ENCODE measurements at places on chromosomes 2 and 18. TPM values are rescaled to one million over a fixed set of nuclear protein-coding genes. Genes with fewer than 3 reads are reported as not detected.
A peak's percentile ranks its signal among the peaks of the same experiment; 100 is the strongest.

The ERFE gene
- polyA plus RNA-seq = 25.0 TPM

GRCh38 chr2:161961061-161961460 lies 113.0 kb downstream of the DPP4 start:
- no peak overlapping the region for H3K27ac ChIP-seq
- no peak overlapping the region for H3K4me3 ChIP-seq
- peak; percentile 53 for DNase-seq

GRCh38 chr2:41847744-41848441 lies 199.9 kb upstream of the PKDCC start:
- H3K27ac ChIP-seq = no peak overlapping the region
- H3K36me3 ChIP-seq = no peaks in the 10 kb centered on the region
- no peak overlapping the region for H3K4me3 ChIP-seq
- H3K27me3 ChIP-seq = peaks cover 16% of the 10 kb centered on the region
- no peaks in the 10 kb centered on the region for H3K4me1 ChIP-seq
- DNase-seq = no peak

- H3K27me3 ChIP-seq = no peaks in the 10 kb centered on the region
- H3K27ac ChIP-seq = no peak overlapping the region
- H3K4me1 ChIP-seq = peaks cover 3% of the 10 kb centered on the region
- no peaks in the 10 kb centered on the region for H3K36me3 ChIP-seq
- no peak overlapping the region for H3K4me3 ChIP-seq
Observed at GRCh38 chr2:112256654-112257053, 1.8 kb upstream of the ZC3H8 start.

The XIRP2 gene
- polyA plus RNA-seq = 121 TPM

GRCh38 chr18:8479789-8480188 lies 129.4 kb upstream of the RAB12 start:
- DNase-seq = no peak
- H3K36me3 ChIP-seq = no peaks in the 10 kb centered on the region
- H3K4me1 ChIP-seq = no peaks in the 10 kb centered on the region
- no peak overlapping the region for H3K4me3 ChIP-seq
- no peak overlapping the region for H3K27ac ChIP-seq
- peaks cover 3% of the 10 kb centered on the region for H3K27me3 ChIP-seq

DNA sequence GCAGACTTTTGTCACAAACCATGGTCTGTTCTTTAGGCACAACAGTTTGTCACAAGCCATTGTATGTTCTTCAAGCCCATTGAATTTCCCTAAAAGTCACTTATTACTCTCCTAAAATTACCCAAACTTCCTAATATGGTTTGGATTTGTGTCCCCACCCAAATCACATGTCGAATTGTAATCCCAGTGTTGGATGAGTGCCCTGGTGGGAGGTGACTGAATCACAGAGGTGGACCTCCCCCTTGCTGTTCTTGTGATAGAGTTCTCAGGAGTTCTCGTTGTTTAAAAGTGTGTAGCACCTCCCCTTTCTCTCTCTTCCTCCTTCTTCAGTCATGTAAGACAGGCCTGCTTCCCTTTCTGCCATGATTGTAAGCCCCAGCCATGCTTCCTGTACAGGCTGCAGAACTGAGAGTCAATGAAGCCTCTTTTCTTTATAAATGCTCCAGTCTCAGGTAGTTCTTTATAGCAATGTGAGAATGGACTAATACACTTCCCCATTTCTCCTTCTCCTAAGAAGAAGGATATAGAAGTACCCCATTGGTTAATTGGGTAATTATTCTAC lies 11.2 kb upstream of the GYPC start:
- no peaks in the 10 kb centered on the region for H3K27me3 ChIP-seq
- H3K27ac ChIP-seq = no peak overlapping the region
- no peak overlapping the region for H3K4me3 ChIP-seq
- no peaks in the 10 kb centered on the region for H3K4me1 ChIP-seq
- H3K36me3 ChIP-seq = no peaks in the 10 kb centered on the region

GRCh38 chr18:10465174-10465939 lies 10.9 kb downstream of the APCDD1 start:
- H3K4me1 ChIP-seq = no peaks in the 10 kb centered on the region
- H3K36me3 ChIP-seq = no peaks in the 10 kb centered on the region
- DNase-seq = no peak

GRCh38 chr18:13112982-13113381 lies 105.6 kb upstream of the LDLRAD4 start:
- H3K27me3 ChIP-seq = no peaks in the 10 kb centered on the region
- H3K4me3 ChIP-seq = no peak overlapping the region
- peaks cover 32% of the 10 kb centered on the region for H3K36me3 ChIP-seq
- H3K27ac ChIP-seq = no peak overlapping the region
- no peaks in the 10 kb centered on the region for H3K4me1 ChIP-seq

GRCh38 chr2:182631299-182631698 lies 84.8 kb upstream of the DNAJC10 start:
- H3K4me1 ChIP-seq = no peaks in the 10 kb centered on the region
- H3K27me3 ChIP-seq = no peaks in the 10 kb centered on the region
- H3K27ac ChIP-seq = no peak overlapping the region
- H3K4me3 ChIP-seq = no peak overlapping the region
- H3K36me3 ChIP-seq = no peaks in the 10 kb centered on the region

DNA sequence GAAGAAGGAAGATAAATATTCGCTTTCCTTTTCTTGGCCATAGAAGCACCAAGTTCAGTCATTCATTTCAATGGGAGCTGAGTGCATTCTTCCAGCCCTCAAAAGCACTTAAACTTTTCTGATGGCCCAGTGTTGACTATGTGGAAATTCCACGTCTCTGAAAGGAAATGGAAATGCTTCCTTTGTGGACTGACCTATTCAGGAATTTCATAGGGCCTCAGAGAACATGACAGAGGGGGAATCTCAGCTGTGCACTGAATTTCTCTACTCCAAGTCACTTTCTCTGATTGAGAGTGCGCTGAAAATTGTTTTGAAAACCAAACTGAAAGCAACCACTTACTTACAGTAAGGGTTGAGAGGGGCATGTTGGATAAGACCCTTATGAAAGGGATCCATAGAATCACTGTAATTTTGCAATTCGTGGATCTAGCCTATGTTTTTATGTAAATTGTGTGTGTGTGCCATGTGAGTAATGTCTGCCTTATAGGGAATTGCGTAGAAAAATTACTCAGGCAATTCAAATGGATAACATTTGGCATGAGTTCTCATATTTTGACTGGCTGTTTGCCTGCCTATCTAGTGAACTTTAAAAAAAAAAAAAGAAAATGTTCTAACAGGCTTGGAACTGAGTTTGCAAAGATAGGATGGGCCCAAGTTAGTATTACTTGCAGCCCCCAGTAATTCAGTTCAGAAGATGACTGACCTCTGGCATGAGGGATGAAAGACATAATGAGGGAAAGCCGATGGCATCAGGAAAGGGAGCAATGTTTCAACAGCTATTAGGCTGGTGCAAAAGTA lies 437.0 kb downstream of the PTPRM start:
- H3K27me3 ChIP-seq = no peaks in the 10 kb centered on the region
- H3K4me3 ChIP-seq = no peak overlapping the region
- no peak overlapping the region for H3K27ac ChIP-seq
- H3K4me1 ChIP-seq = no peaks in the 10 kb centered on the region
- peak; percentile 62 for DNase-seq

The RIF1 gene
- 52.3 TPM for polyA plus RNA-seq

DNA sequence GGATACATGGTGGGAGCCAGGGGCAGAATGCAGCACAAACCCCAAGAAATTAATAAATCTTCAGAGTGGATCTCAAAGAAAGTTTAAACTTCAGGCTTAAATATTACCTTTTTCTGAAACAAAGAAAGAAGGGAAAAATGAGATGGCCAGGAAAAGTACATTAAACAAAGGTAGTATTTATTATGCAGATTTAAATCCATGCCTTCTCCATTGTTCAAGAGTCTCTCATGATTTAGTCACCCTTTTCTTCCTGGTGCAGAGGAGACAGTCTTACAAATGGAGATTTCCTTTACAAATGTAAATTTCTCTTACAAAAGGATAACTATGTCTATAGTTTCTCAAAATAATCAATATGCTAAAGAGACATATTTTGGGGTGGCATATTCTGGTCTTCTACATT lies 33.4 kb upstream of the PPM1B start:
- H3K4me3 ChIP-seq = no peak overlapping the region
- DNase-seq = no peak
- no peaks in the 10 kb centered on the region for H3K27me3 ChIP-seq
- no peaks in the 10 kb centered on the region for H3K36me3 ChIP-seq

DNA sequence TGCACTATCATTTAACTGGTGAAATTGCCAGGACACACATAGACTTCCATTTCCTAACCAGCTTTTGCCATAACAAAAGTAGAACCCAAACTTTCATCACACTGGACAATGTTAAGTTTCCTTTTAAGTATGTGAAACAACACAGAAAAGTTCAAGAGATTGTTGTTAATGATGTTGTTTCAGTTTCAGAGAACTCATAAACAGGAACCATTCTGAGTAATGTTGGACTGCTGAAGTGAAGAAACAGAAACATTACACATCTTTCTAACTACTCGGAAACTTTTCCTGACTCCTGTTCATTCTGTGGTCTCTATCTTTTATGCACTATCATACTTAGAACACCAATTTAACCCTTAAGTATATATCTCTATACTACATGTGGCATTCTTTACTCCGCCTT lies 179.2 kb downstream of the RIT2 start:
- H3K27me3 ChIP-seq = no peaks in the 10 kb centered on the region
- H3K4me3 ChIP-seq = no peak overlapping the region
- no peak for DNase-seq
- H3K36me3 ChIP-seq = no peaks in the 10 kb centered on the region
- H3K4me1 ChIP-seq = no peaks in the 10 kb centered on the region

The GKN2 gene
- not detected for polyA plus RNA-seq

GRCh38 chr2:178819147-178819875 lies 12.1 kb upstream of the TTN start:
- no peaks in the 10 kb centered on the region for H3K27me3 ChIP-seq
- H3K4me3 ChIP-seq = no peak overlapping the region
- H3K27ac ChIP-seq = no peak overlapping the region

DNA sequence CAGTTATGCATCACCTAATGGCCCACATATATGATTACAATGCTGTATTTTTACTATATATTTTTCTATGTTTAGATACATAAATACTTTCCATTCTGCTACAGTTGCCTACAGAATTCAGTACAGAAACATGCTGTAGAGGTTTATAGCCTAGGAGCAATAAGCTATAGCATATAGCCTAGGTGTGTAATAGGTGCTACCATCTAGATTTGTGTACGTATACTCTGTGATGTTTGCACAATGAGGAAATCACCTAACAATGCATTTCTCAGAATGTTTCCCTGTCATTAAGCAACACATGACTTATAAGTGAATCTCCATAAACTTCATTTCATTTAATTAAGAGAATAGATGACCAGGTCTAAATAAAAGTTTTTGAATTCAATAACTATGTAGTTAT lies 43.5 kb downstream of the SLC38A11 start:
- no peaks in the 10 kb centered on the region for H3K4me1 ChIP-seq
- no peak overlapping the region for H3K27ac ChIP-seq
- H3K36me3 ChIP-seq = no peaks in the 10 kb centered on the region
- no peaks in the 10 kb centered on the region for H3K27me3 ChIP-seq

- no peak for DNase-seq
- no peak overlapping the region for H3K27ac ChIP-seq
- H3K27me3 ChIP-seq = no peaks in the 10 kb centered on the region
Observed at GRCh38 chr18:60499675-60500074, 127.1 kb upstream of the MC4R start.

DNA sequence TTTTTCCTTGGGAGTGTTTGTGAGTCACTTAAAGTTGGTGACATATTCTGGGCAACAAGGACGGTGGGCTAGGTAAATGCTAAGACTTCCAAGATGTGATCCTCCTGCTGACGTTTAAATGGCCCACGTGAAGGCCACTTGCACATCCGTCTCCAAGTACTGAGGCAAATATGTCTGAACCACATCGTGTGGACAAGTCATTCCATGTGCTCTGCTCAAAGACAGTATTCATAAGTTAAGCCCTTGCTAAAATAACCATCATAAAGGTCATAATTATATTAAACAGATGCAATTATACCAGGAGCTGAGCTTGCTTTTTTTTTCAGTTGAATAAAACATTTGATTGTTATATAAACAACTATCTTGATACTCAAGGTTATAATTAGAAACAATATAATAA lies 44.8 kb downstream of the SPP2 start:
- no peaks in the 10 kb centered on the region for H3K36me3 ChIP-seq
- H3K27me3 ChIP-seq = no peaks in the 10 kb centered on the region
- H3K27ac ChIP-seq = no peak overlapping the region
- DNase-seq = no peak

DNA sequence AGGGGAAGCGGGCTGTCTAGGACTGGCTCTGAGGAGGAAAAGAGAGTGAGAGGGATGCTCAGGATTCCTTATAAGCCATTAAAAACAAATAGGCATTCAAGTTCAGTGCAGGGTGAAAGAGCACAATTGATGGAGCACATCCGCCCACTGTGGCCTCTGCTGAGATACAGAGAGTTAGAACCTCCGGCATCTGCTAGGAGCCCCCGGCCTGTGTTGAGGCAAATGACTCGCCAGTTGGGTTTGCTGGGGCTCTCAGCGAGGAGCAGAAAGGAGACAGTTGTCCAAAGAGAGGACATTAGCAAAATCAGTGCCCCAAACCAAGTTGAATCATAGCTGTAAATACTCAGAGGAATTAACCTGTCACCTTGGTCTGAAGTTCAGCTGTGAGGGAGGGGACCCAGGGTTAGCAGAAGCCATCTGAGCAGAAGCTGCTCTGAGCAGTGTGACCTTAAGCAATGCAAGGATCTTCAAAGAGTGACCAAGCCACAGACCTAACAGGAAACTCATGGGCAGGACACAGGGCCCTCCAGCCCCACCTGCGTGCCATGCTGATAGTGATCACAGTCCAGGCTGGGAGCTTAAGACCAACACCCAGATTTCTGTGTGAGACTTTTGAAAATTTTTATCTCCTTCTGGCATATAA lies 23.3 kb upstream of the IL18RAP start:
- H3K4me3 ChIP-seq = no peak overlapping the region
- no peaks in the 10 kb centered on the region for H3K36me3 ChIP-seq
- no peaks in the 10 kb centered on the region for H3K4me1 ChIP-seq
- no peak for DNase-seq
- no peaks in the 10 kb centered on the region for H3K27me3 ChIP-seq
- no peak overlapping the region for H3K27ac ChIP-seq

Data from muscle of leg (tissue), 16 donors.